Epithelial cell of umbilical artery (primary cell): ENCODE measurements at places on chromosomes 5 and 9. TPM values are rescaled to one million over a fixed set of nuclear protein-coding genes. Genes with fewer than 3 reads are reported as not detected.

Gene PCDHGA4
- total RNA-seq: 1.7 and 1.9 TPM in 2 replicates

Gene PCDHGA12
- total RNA-seq: 5.2 and 5.9 TPM in 2 replicates

Gene ACTBL2
- under 0.01 TPM in 1 of 2 replicates, not detected in the other for total RNA-seq

Gene DMRT1
- not detected in 2 replicates for total RNA-seq

Gene BARX1
- total RNA-seq: not detected in 2 replicates

Gene TMEM161B
- 10.1 and 16.0 TPM in 2 replicates for total RNA-seq

Gene MELK
- total RNA-seq: 28.3 and 38.1 TPM in 2 replicates

Gene MRRF
- total RNA-seq: 30.9 and 38.8 TPM in 2 replicates

Gene SLC6A19
- not detected in 2 replicates for total RNA-seq

Gene NTMT1
- 33.4 and 35.1 TPM in 2 replicates for total RNA-seq

Gene HTR1A
- not detected in 2 replicates for total RNA-seq

Gene STK32A
- not detected in 2 replicates for total RNA-seq

Gene IRX1
- under 0.01 TPM in 1 of 2 replicates, not detected in the other for total RNA-seq

Gene DCAF10
- 12.0 and 20.1 TPM in 2 replicates for total RNA-seq

Gene SPATA6L
- 0.61 and 0.65 TPM in 2 replicates for total RNA-seq

Gene MAMDC2
- total RNA-seq: 6.5 and 15.7 TPM in 2 replicates

Gene TIMD4
- total RNA-seq: not detected in 2 replicates

Gene CARD6
- 20.5 and 25.8 TPM in 2 replicates for total RNA-seq

Gene DMGDH
- total RNA-seq: 0.30 and 0.32 TPM in 2 replicates

Gene NRG2
- total RNA-seq: under 0.01 and 2.4 TPM in 2 replicates

Gene PCDHGB7
- 2.9 and 3.3 TPM in 2 replicates for total RNA-seq

Gene NTRK2
- under 0.01 and 0.30 TPM in 2 replicates for total RNA-seq

Gene G3BP1
- total RNA-seq: 233 and 716 TPM in 2 replicates

Gene SYK
- not detected in 2 replicates for total RNA-seq

Gene GHR
- 0.30 and 0.65 TPM in 2 replicates for total RNA-seq

Gene SPAAR
- total RNA-seq: 10.3 and 14.3 TPM in 2 replicates

Gene VCAN
- 5.2 and 14.1 TPM in 2 replicates for total RNA-seq

Gene SARDH
- 0.65 and 0.91 TPM in 2 replicates for total RNA-seq

Gene S1PR3
- total RNA-seq: 1.8 and 2.9 TPM in 2 replicates

Gene NME5
- total RNA-seq: 0.65 and 1.1 TPM in 2 replicates

Gene PRR16
- 0.32 and 1.2 TPM in 2 replicates for total RNA-seq

Gene SHISAL2B
- not detected in 2 replicates for total RNA-seq

Gene CATSPER3
- not detected in 2 replicates for total RNA-seq

Gene PCDHB2
- under 0.01 and 0.32 TPM in 2 replicates for total RNA-seq

Gene HAPLN1
- under 0.01 and 4.7 TPM in 2 replicates for total RNA-seq

Gene LCN12
- total RNA-seq: not detected in 2 replicates

Gene TTLL11
- 1.9 and 2.9 TPM in 2 replicates for total RNA-seq

Gene ENTPD8
- not detected in 2 replicates for total RNA-seq

Gene PCDHGB6
- total RNA-seq: 0.97 and 1.1 TPM in 2 replicates

Gene OLFML2A
- 0.30 and 0.32 TPM in 2 replicates for total RNA-seq

Gene IL31RA
- 0.15 and 0.97 TPM in 2 replicates for total RNA-seq

Gene SCGB3A2
- total RNA-seq: not detected in 2 replicates

Gene DDX4
- not detected in 2 replicates for total RNA-seq

Gene ARL14EPL
- under 0.01 TPM in 1 of 2 replicates, not detected in the other for total RNA-seq

Gene OCLN
- total RNA-seq: 12.3 and 29.0 TPM in 2 replicates

Gene NUTM2F
- not detected in 2 replicates for total RNA-seq

Gene FXN
- total RNA-seq: 2.3 and 2.6 TPM in 2 replicates

Gene PRSS3
- total RNA-seq: 15.6 and 29.9 TPM in 2 replicates

Gene BSPRY
- total RNA-seq: not detected in 2 replicates

Gene HBEGF
- 13.4 and 26.3 TPM in 2 replicates for total RNA-seq

Gene AQP7
- total RNA-seq: not detected in 2 replicates

Gene NR2F1
- 24.6 and 39.6 TPM in 2 replicates for total RNA-seq

Gene IL13
- not detected in 2 replicates for total RNA-seq

Gene GDA
- not detected in 2 replicates for total RNA-seq

Gene ANXA6
- 292 and 376 TPM in 2 replicates for total RNA-seq
